Fibroblast of skin of scalp (primary cell): ENCODE measurements at places on chromosomes 12 and 14.
A peak's percentile ranks its signal among the peaks of the same experiment; 100 is the strongest.

DNA sequence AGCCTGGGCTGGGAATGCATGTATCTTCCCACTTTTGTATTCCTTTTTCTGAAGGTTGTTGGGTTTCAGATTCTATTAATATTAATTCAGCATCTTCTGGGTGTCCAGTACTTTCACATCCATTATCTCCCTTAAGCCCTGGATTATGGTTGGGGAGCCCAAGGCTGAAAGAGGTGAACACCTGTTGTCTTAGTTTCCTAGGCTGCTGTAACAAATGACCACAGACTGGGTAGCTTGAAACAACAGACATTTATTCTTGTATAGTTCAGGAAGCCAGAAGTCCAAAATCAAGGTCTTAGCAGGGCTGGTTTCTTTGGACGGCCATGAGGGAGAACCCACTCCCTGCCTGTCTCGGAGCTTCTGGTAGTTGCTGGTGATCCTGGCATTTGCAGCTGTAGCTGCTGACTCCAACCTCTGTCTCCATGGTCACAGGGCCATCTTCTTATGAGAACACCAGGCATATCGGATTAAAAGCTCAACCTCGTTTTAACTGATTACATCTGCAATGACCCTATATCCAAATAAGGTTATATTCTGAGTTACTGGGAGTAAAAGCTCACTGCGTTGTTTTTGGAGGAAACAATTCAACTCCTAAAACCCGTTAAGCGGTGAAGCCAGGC, 68.2 kb upstream of the CLMN start:
- no peak for DNase-seq

DNA sequence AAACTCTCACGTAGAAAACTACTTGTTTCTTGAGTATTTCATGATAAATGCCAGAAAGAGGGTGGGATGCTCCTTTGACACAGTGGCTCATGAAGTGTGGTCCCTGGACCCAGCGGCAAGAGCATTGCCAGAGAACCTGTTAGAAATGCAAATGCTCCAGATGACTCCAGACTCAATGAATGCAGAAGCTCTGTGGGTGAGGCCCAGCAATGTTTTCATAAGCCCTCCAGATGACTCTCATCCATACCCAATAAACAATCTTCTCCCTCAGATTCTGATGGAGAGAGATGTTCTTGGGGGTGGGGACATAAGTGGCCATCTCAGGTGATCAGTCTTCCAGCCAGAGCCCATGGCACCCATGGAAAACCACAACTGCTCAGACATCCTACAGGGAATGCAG, 88.9 kb downstream of the SMOC1 start:
- no peak for DNase-seq

DNA sequence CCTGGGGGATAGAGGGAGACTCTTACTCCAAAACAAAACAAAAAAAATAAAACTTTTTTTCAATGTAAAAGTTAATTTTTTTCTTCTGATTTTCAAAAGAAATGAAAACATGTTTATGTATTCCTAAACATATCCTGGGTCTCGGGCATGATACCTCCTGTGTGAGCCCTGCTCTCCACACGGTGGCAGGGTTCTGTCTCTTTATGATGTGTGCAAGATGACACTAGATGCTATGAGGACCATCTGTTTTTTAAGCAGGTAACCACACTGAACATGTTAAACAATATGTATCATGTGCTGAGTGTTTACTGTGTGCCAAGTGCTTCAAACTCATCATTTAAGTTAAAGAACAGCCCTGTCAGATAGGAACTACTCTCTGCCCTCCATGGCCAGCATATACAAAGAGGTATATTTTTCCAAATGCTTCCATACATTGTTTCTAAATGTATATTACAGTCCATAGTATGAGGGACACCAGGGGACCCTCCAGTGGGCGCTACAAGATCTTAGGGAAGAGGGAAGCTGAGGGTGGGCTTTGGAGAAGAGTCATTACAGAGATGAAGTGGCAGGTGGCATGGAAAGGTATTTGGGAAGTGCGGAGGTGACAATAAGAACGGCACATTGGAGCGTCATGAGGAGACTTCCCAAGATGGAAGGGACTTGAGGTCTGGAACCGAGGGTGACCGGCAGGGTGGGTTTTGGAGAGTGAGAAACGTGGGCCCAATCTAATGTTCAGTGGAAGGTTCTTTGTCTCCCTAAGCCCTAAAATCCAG, 28.5 kb downstream of the FOS start:
- peak; percentile 23 for DNase-seq

DNA sequence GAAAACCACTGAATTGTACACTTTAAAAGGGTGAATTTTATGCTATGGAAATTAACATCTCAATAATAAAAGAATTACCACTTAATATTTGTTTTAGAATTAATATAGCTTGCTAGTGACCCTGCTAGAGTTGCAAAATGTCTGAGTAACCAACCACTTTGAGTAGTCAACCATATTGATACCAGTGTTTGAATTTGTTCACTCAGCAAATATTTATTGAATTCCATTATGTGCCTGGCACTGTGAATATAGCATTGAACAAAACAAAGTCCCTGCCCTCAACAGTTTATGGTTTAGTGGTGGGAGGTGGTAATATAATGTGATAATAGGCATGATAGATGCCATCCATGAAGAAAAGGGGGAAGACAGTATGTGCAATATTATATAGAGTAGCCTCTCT, 4.6 kb downstream of the SNRPF start:
- DNase-seq: no peak

- DNase-seq: no peak
Measured at GRCh38 chr14:93962701-93963601, 13.4 kb downstream of the ASB2 start.

- peak; percentile 51 for DNase-seq
Measured at GRCh38 chr12:6647083-6647604, at the start of gene ACRBP. Gene ACRBP (minus strand): TSS chr12:6647432. CDS start chr12:6647366, 66 bp downstream.

- DNase-seq: peak; percentile 34
Measured at GRCh38 chr12:54294152-54294952, 6.5 kb downstream of the NFE2 start.

GRCh38 chr14:75820761-75821160, 159.7 kb downstream of the TTLL5 start:
- no peak for DNase-seq

DNA sequence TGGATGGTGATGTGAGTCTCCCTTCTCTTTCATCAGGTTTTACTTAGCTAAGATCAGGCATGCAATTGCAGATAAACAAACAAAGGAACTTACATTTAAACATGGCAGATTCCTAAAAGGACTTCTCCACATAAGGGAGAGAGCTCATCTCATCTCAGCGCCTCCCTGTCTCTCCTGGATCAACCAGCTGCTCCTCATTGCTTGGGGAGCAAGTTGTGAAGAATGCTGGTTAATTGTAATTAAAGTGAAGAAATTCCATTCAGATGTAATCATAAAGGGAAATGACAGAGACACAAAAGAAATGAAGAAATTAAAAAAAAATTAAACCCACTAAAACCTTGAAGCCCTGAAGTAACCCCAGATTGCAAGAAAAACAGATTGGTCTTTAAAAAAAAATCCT, 104.4 kb upstream of the DIO2 start:
- DNase-seq: peak; percentile 19

- peak; percentile 5 for DNase-seq
Measured at GRCh38 chr14:90970167-90970600, 90.3 kb downstream of the RPS6KA5 start.

- no peak for DNase-seq
Measured at GRCh38 chr12:128326406-128326805, 59.4 kb downstream of the TMEM132C start.

DNA sequence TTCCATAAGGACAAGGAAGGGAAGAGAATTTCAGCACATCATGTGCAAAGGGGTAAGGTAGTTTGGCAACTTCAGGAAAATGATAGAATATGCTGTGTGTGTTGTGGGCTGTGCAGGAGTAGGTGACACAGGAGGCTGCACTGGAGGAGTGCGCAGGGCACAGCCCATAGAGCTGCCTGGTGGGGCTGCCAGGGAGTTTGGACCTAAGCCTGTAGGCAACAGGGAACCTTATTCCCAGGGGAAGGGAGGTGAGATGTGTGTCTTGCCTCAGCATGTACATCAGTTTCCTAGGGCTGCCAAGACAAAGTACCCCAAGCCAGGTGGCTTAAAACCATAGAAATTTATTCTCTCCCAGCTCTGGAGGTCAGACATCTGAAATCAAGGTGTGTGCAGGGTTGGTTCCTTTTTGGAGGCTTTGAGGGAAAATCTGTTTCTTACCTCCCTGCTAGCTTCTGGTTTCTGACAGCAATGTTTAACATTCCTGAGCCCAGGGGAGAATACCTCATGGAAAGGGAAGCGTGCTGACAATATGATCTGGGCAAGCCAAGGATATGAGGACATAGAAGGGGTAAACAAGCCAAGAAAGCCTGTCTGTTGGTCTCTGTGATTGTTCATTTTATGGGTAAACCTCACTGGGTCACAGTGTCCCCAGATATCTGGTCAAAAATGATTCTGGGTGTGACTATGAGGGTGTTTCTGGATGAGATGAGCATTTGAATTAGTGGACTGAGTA, 174.0 kb upstream of the NTF3 start:
- peak; percentile 35 for DNase-seq

- no peak for DNase-seq
Measured at GRCh38 chr14:70909733-70910614, 2.7 kb downstream of the PCNX1 start.

DNA sequence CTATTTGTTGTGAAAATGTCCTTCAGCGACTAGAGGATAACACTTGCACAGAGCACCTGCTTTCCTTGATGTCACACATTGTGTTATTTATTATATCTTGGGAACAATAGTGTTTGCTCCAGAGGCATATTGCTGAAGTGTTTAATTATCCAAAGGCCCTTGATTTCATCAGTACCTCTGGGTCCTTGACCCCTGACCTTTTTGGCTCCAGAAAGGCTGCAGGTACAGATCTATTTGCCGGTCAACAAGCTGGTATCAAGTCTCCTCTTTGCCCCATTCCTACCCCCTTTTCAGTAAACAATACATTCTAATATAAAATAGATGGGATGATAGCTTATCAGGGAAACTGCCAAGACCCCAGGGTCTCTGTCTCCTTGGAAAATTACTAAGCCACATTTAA, 206.8 kb downstream of the DACT1 start:
- no peak for DNase-seq

DNA sequence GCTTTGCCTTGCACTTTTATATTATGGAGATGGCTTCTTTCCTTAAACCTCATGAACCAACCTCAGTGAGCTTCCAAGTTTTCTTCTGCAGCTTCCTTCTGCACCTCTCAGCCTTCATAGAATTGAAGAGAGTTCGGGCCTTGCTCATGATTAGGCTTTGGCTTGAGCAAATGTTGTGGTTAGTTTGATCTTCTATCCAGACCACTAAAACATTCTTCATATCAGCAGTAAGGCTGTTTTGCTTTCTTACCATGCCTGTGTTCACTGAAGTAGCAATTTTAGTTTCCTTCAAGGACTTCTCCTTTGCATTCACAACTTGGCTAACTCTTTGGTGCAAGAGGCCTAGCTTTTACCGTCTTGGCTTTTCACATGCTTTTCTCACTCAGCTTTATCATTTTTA, 125.4 kb downstream of the SNAPC1 start:
- no peak for DNase-seq

GRCh38 chr14:61562321-61563161, 132.8 kb upstream of the HIF1A start:
- DNase-seq: peak; percentile 99

DNA sequence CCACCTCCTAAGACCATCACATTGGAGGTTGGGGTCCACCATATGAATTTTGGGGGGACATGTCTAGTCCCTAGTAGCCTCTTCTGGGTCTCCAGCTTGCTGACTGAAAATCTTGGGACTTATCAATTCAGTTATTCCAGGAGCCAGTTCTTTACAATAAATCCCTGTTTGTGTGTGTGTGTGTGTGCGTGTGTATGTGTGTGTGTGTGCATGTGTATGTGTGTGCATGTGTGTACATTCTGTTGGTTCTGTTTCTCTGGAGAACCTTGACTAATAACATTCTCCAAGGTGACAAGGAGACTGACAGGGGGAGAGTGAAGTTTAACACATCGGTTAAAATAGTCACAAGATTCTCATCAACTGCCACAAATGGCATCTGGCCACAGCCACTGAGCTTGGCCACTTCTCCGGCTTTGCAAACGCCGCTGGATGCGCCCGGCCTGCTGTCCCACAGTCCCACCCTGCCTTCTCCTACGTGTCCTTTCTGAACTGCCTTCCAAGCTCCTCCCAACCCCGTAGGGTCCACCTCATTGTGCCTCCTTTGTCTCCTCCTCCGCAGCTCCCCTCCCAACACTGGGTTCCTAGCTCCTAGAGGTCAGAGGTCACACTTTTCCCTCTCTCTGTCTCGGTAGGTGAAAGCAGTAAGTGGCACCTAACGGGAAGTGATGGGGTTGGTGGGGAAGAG, 88.1 kb upstream of the DIO3 start:
- DNase-seq: no peak

- DNase-seq: no peak
Measured at GRCh38 chr12:82099216-82099615, 259.0 kb downstream of the CCDC59 start.

DNA sequence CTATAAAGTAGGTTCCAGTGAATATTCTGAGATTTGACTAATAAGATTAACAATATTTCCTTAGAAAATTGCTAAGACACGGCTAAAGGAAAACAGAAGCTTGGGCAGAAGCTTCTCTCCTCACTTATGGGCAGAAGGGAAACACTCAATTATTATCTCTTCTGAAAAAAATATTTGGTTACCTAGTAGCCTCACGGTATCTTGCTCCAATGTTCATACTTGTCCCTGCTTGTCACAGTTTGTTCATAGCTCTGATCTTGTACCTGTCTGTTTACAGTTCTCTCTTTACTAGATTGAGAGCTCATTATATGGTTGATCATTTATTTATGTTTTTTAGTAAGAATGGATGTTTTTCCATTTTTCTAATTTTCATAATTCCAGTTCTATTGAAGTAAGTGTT, 458.0 kb upstream of the ATP2B1 start:
- DNase-seq: no peak

DNA sequence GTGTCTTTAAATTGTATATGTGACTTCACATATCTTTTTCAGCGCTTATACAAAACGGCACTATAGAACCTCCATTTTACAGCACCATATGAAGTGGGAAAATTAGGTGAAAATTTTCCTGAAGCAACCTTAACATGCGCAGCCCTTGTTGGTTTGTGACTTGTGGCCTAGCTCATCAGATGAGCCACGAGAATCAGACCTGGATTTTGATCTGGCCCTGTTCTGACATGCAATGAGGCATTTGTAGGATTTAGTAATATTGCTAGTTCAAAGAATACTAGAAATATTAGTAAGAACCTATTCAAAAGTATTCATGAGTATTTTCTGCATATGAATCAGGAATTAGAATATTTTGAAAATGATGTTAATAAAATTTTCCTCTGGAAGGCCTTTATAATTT, 2.9 kb downstream of the CDKN1B start:
- DNase-seq: no peak

DNA sequence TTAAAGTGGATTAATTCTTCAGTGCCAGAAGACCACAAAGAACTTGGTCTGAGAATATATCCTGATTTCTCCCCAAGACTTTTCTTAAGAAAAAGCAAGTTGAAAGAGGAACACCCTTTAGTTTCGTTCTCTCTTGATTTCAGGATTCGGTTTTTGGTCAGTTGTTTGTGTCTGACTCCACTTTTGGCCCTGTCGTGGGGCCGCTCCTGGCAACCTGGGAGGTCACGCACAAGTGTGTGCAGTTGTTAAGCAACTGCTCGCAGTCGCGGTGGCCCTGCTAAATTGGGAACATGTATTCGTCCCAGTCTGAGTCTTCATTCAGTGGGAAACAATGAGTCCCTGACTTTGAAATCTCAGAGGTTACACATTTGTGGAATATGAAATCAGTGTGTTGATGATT, 68.7 kb downstream of the RGS6 start:
- DNase-seq: no peak
